ENCODE measurements at places on chromosomes 13 and 19. TPM values are rescaled to one million over a fixed set of nuclear protein-coding genes. Genes with fewer than 3 reads are reported as not detected.

Gene PLVAP
- total RNA-seq, result not detected

Gene C13orf46
- 0.37 TPM for total RNA-seq

Gene CYSLTR2
- 4.0 TPM for total RNA-seq

Gene SPRED3
- 0.93 TPM for total RNA-seq

Gene ERICH4
- total RNA-seq, result not detected

Gene ELANE
- not detected for total RNA-seq

Gene SKA3
- total RNA-seq, result 36.6 TPM

Gene ZNF230
- total RNA-seq, result 5.1 TPM

Gene NEK5
- not detected for total RNA-seq
